ENCODE measurements at places on chromosomes 11 and 22.

GRCh38 chr11:61297341-61297740 is 2.2 kb upstream of the VWCE start:
- no peak for DNase-seq

- DNase-seq: no peak
These were observed 56.0 kb downstream of the ZBTB16 start for GRCh38 chr11:114115451-114115928.

DNA sequence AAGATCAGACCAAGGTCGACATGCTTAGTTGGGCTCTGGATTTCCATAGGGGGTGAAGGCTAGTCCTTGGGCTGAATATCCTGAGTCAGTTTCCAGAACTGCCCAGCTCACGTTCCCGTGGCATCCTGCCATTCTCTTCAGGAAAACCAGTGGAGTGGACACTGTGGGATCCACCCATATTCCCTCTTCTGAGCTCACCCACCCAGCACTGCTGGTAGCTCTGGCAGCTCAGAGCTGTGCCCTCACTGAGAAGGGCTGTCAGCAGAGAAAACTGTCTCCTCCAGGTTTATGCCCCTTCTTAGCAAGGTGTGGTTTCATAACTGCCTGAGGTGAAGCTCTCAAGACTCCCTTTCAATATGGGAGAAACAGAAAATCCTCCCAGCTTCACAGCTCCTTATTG is 111.7 kb downstream of the GGTLC2 start:
- DNase-seq: no peak

GRCh38 chr11:57493507-57494503 is 21.7 kb downstream of the SLC43A1 start:
- DNase-seq: peak; percentile 68

GRCh38 chr11:78647986-78648875 is 73.6 kb upstream of the NARS2 start:
- no peak for DNase-seq

DNA sequence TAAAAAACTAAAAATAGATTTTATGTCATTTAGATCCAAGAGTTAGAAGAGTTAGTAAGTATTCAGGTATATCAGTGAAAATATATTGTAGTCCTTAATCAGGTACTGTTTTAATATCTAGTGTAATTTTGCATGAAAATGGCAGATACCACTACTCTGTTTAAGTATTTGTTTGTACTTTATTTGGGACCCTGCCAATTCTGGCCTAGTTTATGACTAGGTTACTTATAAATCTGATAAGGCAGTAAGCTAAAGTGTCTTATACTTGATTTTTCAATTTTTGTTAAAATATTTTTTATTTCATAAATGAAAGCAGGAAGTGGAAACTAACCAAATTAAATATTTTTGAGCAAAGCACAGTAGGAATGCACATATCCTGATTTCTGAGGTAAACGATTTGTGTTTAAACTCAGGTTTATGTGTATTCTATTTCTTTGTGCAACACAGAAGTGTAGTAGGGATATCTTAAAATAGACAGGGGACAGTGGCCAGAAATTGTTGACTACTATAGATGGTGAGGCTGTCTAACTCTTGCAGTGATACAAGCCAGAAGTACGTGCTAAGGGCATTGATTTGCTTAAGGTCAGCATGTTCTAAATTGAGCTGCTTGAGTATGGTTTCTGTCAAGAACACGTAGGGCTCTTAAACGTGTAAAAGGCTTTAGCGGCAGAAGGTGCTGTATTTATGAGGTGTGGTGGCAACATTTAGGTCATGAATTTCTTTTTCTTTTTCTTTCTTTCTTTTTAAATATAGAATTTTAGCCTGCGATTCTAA is 34.0 kb downstream of the HIPK3 start:
- DNase-seq: no peak

DNA sequence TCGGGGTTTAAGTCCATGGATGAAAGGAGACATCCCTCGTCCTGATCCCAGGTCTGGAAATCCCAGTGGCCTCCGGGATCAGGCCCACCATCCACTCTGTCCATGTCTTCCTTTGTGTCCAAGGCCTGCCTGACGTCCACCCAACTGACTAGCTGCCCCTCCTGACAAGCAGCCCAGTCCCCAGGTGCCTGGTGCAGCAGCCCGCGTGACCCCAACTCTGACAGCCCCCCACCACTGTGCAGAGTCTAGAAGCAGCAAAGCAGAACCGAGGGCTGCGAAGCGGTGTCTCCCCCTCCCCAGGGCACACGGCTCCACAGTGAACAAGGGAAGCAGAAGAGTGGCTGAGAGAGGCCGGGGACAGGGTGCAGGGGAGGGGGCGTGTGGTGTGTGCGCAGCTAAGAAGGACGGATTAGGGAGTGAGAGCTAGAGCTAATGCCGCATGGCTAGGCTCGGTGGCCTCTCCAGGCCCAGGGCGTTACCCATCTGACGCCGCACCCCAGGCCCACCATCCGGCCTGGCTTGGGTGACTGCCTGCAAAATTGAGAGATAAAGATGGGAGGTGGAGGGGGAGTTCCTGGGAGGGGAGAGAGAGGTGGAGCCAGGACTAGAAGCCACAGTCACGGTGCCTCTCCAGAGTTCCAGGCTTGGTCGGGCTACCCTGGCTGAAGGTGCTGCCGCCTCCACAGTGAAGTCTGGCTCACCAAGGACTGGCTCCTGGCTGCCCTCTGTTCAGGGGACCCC is 16.6 kb upstream of the BAIAP2L2 start:
- DNase-seq: no peak

- DNase-seq: no peak
These were observed 1.5 kb downstream of the RFPL2 start for GRCh38 chr22:32203181-32204039.

- DNase-seq: no peak
These were observed 38.3 kb upstream of the TFIP11 start for GRCh38 chr22:26550498-26551033.

GRCh38 chr11:47916361-47916841 is 64.0 kb upstream of the PTPRJ start:
- DNase-seq: no peak

GRCh38 chr11:8789864-8790263 is 107.3 kb downstream of the RPL27A start:
- DNase-seq: no peak

GRCh38 chr22:30718491-30718890 is 23.8 kb downstream of the OSBP2 start:
- DNase-seq: no peak

- no peak for DNase-seq
These were observed 2.4 kb downstream of the CBX6 start for GRCh38 chr22:38869663-38870062.

DNA sequence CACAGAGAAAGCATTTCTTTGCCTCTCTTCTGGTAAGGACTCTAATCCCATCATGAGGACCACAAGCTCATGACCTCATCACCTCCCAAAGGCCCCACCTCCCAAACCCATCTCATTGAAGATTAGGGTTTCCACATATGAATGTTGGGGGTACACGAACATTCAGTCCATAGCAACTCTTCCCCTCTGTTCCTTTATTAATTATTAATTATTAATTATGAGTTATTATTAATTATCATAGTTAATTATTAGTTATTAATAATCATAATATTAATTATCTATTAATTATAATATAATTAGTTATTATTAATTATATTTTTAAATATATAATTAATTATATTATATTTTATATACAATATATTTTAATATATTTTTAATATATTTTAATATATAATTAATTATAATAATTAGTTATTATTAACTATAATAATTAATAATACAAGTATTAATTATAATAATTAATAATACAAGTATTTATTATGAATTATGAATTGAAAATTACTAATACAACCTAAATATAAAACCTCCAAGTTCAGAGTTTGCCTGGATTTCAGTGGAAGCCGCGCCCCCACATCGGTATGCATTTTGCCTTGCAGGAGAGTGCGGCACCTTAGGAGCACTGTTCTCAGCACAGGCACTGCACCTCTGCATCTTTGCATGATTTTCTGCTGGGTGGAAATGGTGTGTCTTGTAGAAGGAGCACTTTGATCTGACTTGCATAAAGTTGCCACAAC is 128.0 kb upstream of the FGF3 start:
- no peak for DNase-seq
